ENCODE measurements at places on chromosomes 1 and 21.

DNA sequence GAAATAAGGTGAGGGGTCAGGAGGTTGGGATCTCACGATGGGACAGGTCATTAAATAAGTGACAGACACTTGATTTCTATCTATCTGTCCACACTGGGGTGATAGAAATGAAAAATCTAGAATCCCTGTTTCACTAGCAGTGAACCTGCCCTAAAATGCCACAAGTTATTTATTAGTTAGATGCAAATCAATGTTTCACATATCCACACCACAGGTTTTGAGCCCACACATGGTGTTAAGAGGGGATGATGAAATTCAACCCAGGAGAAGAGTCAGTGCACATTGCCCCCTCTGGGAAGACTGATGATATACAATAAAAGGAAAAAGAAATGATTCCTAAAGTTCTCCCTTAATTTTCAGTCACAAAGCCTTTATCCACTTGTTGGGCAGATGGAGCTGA lies 10.1 kb upstream of the NTPCR start:
- no peak for DNase-seq

GRCh38 chr1:31036749-31037500 lies 28.6 kb downstream of the PUM1 start:
- DNase-seq = no peak

DNA sequence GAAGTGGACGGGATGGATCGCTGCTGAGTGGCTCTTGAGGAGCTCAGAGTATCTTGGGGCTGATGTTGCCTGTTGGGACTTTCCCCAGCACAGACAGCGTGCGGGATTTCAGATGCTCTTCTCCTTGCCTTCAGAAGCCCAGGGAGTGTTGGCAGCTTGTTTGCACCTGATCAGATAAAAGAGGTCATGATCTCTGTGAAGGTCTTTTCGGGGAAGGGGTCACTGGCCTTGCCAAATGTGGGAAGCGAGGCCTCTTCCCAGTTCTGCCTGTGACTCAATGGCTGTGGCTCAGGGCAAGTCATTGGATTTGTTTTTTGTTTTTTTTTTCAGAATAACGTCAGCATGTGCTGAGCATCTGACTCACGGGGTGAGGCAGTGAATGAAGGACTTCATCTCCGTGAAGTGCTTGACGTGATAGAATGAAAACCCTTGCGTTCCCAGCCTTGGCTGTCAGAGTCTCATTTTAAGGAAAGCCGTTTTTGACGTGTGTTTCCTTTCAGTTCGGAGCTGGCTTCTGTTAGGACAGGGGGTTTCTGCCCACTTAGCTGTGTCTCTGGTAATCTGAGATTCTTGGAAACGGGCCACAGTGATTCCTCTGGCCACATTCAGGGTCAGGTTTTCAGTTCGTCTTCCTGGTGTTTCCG lies 46.7 kb downstream of the GALNT2 start:
- DNase-seq = peak; percentile 66

- no peak for DNase-seq
These were observed 359.2 kb upstream of the DPYD start for GRCh38 chr1:98280049-98280448.

DNA sequence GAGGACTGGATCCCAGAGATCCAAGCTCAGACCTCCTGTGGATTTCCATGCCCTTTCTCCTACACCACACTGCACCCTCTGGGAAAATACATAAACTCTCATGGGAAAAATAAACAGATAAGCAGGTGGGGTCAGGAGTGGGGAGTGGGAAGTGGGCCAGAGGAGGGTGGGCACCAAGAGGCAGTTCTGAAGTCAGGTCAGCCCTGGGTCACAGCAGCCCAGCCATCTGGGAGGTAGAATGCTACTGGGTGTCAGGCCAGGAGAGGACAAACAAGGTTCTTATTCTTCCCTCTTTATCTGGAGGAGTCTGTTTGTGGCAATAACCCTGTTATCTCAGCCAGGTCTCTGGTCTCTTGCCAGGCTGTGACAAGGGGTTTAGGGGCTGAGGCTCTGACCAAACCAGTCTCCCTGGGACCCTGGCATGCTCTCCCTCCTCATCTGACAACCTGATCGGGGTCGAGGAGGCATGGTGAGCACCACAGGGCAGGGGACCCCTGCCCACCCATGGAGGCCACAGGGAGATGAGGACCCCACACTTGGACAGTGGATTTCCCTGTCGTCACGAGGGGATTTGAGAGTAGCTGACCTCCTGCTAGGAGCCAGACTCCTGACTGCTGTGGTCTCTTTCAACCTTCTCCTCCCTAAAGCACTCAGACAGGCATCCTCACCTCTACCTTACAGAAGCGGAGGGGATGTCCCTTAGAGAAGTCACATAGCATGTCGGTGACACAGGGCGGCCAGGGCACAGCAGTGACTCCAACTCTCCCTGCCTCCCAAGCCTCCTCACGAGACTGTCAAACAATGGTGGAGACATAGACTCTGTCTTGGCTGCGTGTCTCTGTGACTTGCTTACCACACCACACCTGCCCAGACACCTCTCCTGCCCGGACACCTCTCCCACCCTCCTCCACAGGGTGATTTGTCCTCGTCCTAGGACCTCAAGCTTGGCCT lies 51.3 kb upstream of the IFFO2 start:
- DNase-seq = no peak

GRCh38 chr1:11529330-11529729 lies 50.4 kb downstream of the DISP3 start:
- no peak for DNase-seq

DNA sequence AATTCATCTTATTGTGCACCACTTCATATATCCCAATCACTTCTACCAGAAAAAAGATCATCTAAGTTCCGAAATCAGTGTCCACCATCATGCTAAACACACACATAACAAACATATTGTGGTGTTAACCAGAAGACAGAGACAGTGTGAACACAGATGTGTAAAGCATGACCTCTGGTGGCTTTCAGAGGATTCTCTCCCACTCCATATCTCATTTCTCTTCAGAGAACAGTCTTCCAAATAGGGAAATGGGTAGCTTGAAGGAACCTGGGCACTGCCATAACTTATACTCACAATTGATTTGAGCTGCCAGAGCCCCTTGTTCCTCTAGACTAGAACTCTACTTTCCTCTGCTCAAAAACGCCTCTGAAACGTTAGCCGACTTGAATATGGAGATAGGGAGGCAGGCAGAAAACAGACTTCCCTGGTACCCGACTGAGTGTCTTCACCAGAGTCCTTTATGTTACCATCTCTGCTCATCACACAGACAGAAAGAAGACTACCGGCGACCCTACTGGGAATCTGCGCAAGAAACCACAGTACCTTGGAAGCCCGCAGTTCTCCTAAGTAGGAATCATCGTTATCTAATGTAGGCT lies 1.8 kb upstream of the ELAPOR1 start:
- no peak for DNase-seq

GRCh38 chr1:245200146-245200545 lies 45.4 kb downstream of the KIF26B start:
- DNase-seq = no peak

Measured in fibroblast of the conjunctiva (primary cell).